ENCODE measurements at places on chromosomes 3 and 15. TPM values are rescaled to one million over a fixed set of nuclear protein-coding genes. Genes with fewer than 3 reads are reported as not detected.

DNA sequence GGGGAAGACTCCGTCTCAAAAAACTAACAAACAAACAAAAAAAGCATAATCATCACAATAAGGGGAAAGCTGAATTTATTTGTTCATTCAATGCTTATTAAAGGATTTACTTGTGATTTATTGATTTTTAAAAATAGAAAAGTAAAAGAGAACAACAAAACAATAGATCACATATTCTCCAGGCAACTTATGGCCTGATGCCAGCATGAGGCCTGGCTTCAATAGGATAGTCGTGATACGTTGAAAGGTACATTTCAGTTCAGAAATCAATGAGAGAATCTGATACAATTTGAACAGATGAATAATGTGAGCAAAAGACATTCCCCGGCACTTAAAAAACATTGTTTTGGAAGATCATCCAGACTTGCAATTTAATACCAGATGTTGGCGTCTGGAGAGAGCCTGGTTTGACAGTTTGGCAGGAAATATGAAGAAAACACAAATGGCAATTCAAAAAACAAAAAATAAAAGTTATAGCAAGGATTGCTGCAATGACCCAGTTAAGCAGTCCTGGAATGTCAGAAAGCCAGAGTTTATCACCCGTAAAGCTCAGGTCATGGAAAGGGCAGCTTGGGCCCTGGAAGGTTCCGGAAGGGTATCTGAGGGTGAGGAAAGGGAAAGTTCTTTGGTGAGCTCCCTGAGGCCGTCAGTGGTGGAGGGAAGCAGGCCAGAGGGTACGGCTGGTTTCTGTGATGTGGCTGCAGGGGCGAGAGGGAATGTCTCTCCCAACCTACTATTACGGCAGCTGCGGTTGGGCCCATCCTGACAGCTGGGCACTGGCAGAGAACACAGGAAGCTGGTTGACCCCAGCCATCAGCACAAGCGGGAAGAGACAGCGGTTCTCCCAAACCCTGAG is 230.2 kb upstream of the HES1 start:
- DNase-seq, result no peak

- DNase-seq, result no peak
These were observed 143.4 kb downstream of the FEZF2 start for GRCh38 chr3:62229908-62230307.

DNA sequence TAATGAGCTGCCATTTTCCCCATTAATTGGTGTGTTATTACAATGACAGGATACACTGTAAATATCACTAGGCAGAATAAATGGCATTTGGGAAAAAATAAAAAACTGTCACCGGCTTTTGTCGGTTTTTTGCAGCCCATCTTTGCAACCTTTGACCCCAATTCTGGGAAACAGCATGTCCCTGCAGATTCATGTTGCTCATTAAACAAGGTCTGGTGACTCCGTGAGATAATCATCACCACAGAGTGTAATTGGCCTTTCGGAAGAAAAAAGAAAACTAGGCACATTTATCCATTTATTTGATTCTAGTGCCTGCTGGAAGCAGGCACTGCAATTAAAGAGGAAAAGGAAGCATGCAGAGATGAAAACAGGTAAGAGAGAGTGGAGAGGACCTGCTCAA is 64.5 kb downstream of the TRAT1 start:
- DNase-seq, result no peak

The LTF gene
- 0.13 TPM for polyA plus RNA-seq

The IMPG2 gene
- polyA plus RNA-seq, result not detected

- no peak for DNase-seq
These were observed 9.0 kb downstream of the ZNF148 start for GRCh38 chr3:125366132-125366531.

GRCh38 chr3:173411375-173411973 is 13.9 kb downstream of the NLGN1 start:
- DNase-seq, result no peak

The CYP1A2 gene
- not detected for polyA plus RNA-seq

The JMJD7 gene
- polyA plus RNA-seq, result 7.0 TPM

The ACAD9 gene
- 25.6 TPM for polyA plus RNA-seq

GRCh38 chr3:24199775-24200247 is 254.7 kb downstream of the NR1D2 start:
- DNase-seq, result no peak

The LSAMP gene
- 0.38 TPM for polyA plus RNA-seq

GRCh38 chr15:96838081-96838480 is 507.6 kb downstream of the NR2F2 start:
- no peak for DNase-seq

GRCh38 chr3:189841473-189842205 is 210.4 kb downstream of the TP63 start:
- DNase-seq, result no peak

DNA sequence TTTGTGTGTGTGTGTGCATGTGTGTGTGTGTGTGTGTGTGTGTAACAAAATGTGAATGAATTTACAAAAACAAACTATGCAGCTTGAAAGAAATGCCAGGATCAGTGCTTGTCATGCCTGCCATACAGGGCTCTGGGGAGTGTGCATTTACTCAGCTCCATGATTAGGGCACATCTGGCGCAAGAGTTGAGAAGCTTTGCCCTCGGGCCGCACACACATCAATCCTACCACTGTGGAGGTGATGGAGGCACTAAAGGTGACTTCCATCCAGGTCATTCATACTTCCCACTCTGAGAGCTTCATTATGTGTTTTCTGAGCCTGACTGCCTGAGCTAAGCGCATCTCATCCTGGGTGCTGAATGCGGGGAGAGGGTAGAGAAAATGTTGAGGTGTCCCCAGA is 72.0 kb upstream of the ZBED2 start:
- DNase-seq, result no peak

DNA sequence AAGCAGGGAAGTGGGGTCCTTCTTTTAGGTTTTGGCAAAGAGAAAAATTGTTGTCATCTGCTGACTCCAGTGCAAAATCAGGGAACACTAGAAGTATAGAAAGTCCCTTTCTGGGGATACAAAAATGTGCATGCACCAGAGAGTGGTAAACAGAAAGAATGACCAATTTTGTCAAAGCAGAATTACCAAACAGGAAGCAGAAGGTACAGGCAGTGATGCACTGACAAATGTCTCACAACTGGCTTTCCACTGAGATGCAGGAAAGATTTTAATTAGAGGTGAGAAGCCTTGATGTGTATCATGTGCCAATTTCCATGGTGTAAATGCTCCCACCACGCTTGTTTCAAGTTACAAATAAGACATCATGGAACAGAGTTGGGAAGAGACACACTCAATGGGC is 66.0 kb downstream of the TRIM69 start:
- no peak for DNase-seq

GRCh38 chr15:73686781-73687256 is 2.6 kb downstream of the CD276 start:
- DNase-seq, result no peak

The FAM107A gene
- polyA plus RNA-seq, result 3.8 TPM

GRCh38 chr3:23919628-23920027 is 2.7 kb downstream of the RPL15 start:
- DNase-seq, result no peak

- DNase-seq, result no peak
These were observed 491.8 kb upstream of the TBL1XR1 start for GRCh38 chr3:177689077-177689476.

GRCh38 chr3:77815467-77815866 is 775.6 kb downstream of the ROBO2 start:
- no peak for DNase-seq

- no peak for DNase-seq
These were observed 349.5 kb upstream of the POU1F1 start for GRCh38 chr3:87625876-87626275.

DNA sequence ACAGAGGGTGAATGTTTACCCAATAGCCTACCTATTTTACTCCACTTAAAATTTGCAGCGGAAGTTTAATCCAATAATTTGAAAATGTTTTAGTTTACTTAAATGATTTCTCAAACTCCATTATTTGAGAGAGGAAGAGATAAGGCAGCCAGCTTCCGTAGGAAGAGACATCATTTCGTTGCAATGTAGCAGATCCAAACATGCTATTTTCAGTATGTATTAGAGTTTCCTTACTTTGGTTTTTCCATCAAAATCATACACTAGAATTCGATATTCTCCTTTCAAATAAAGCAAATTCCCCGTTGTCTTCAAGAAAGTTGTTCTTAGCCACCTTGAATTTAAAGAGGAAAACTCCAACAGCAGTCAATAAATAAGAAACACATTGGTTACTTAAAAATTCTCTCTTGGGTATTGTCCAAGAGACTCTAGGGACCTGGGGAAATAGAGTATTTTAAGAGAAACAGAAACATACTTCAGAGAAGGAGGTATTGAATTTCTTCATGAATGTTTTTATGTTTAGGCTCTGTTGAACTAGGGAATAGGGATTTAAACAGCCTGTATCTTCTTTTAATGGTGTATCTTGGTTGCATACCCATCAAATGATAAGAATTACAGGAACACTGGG is 324.5 kb upstream of the GBE1 start:
- no peak for DNase-seq

GRCh38 chr15:75836959-75837334 is 6.3 kb upstream of the UBE2Q2 start:
- no peak for DNase-seq

The C3orf18 gene
- polyA plus RNA-seq, result 18.0 TPM

DNA sequence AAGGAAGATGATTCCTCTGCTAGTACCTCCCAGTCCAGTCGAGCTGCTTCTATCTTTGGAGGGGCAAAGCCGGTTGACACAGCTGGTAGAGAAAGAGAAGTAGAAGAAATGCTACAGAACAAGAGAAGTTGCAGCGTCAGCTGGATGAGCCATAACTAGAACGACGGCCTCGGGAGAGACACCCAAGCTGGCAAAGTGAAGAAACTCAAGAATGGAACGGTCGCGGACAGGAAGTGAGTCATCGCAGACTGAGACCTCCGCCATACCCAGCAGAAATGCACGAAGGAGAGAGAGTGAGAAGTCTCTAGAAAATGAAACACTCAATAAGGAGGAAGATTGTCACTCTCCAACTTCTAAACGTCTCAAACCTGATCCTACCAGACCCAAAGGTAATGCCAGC is 19.0 kb upstream of the PARP14 start:
- DNase-seq, result peak; percentile 59

GRCh38 chr3:44924457-44925084 is 50.2 kb downstream of the TGM4 start:
- no peak for DNase-seq

- DNase-seq, result no peak
These were observed 285.7 kb upstream of the CTNNB1 start for GRCh38 chr3:40913641-40914040.

The LRRC34 gene
- 3.9 TPM for polyA plus RNA-seq

DNA sequence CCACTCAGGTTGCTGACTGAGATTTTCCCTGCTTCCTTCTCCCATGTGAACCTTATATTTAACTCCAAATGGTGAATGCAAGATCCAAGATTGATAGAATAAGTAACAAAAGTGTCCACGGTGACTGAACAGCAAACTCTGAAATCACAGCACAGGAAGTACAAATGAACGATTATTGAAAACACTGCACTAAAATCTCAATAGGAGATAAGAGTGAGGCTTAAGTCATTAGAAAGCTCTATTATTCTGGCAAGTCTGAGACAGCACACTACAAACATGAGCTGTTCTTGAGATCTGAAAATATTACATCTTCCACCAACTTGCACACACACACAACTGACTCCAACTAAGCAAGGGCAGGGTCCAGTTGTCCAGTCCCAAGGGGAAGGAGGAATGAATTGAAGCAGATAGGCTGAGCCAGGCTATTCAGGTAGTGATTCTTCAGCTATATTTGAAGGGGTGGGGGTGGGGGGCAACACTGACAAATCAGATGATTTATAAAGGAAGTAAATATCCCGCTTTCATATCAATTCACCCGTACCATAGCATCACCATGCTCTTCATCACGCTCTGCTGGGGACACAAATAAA is 2.9 kb downstream of the ZNF385D start:
- no peak for DNase-seq

DNA sequence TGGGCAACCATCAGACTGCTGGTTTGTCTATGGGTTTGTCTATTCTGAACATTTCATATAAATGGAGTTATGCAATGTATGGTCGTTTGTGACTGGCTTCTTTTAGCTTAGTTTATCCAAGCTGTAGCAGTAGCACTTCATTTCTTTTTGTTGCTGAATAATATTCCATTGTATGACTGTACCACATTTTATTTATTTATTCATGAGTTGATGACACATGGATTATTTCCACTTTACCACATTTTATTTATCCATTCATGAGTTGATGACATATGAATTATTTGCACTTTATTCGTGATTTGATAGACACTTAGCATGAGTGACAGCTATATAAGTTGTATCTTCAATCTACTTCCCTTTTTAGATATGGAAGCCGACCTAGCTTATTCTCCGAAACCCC is 70.0 kb downstream of the IQGAP1 start:
- DNase-seq, result no peak

The PLA2G4E gene
- polyA plus RNA-seq, result not detected

GRCh38 chr3:189714991-189715961 is 84.1 kb downstream of the TP63 start:
- DNase-seq, result no peak

GRCh38 chr3:111070772-111071256 is 802 bp upstream of the NECTIN3 start:
- DNase-seq, result no peak

- peak; percentile 60 for DNase-seq
These were observed 130.0 kb downstream of the ASB7 start for GRCh38 chr15:100732211-100733055.

All from aorta (tissue), 5 donors.